Globus pallidus (tissue), 1 donor: ENCODE measurements at places on chromosomes 5 and 9.

GRCh38 chr5:177249761-177250537 lies 53.6 kb downstream of the RAB24 start:
- DNase-seq = no peak

GRCh38 chr9:37925786-37926736 lies 22.1 kb upstream of the SLC25A51 start:
- no peak for DNase-seq

- peak; percentile 48 for DNase-seq
Measured at GRCh38 chr9:99822109-99822805, 572 bp downstream of the NR4A3 start.

- DNase-seq = no peak
Measured at GRCh38 chr9:5452286-5452609, 1.9 kb downstream of the CD274 start.

DNA sequence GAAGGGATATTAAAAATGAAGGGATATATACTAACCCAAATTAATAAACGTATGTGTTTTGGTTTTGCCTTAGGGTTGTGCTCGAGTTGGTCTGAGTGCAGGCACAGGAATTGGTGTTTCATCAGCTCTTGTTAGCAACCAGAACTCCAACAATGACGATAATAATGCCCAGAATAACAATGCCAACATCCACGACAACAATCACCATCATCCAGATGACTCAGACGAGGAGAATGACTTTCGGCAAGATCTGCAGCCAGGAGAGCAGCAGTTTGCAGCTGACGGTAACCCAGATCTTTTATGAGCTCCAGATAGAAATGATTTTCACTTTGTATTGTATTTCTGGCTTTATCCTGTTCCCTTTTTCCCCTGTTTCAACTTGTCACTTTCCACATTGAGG lies 33.2 kb downstream of the FBXO38 start:
- DNase-seq = no peak

DNA sequence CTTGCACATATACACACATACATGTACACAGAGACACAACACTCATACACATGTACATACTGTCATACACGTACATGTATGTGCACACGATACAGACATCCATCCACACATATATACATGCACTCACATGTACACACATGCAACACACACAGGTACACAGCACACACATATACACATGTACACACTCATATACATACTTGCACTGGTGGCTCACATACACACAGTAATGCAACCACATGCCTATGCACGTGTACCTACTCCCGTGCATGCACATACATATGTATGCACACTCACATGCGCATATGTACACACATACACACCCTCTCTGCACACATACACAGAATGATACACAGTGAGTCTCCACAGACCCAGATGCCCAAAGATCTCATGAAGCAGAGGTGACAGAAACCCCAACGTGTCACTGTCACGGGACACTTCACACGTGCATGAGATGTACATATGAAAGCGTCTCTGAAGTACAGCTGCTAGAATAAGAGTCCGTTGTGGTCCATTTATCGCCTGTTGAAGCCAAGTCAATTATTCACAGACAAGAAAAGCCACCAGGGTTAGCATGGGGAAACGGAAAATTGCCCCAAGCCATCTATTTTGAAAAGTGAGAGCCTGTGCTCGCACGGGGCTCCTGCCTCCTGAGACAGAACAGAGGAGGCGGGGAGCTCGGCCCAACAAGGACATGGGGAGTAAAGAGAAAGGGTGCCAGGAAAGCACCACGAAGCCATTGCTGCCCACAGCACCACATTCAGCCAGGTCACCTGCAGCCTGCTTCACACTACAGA lies 24.9 kb downstream of the LPCAT1 start:
- no peak for DNase-seq

DNA sequence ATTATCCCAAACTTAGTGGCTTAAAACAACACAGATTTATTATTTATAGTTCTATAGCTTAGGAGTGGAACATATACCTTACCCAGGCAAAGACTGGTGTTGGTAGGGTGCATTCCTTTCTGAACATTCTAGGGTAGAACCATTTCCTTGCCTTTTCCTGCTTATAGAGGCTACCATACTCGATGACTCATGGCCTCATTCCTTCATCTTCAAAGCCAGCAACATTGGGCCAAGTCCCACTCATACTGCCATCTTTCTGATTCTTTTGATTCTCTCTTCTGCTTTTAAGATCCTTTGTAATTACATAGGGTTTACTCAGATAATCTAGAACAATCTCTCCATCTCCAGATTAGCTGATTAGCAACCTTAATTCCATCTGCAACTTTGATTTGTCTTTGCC lies 452.7 kb upstream of the KLF4 start:
- DNase-seq = no peak

DNA sequence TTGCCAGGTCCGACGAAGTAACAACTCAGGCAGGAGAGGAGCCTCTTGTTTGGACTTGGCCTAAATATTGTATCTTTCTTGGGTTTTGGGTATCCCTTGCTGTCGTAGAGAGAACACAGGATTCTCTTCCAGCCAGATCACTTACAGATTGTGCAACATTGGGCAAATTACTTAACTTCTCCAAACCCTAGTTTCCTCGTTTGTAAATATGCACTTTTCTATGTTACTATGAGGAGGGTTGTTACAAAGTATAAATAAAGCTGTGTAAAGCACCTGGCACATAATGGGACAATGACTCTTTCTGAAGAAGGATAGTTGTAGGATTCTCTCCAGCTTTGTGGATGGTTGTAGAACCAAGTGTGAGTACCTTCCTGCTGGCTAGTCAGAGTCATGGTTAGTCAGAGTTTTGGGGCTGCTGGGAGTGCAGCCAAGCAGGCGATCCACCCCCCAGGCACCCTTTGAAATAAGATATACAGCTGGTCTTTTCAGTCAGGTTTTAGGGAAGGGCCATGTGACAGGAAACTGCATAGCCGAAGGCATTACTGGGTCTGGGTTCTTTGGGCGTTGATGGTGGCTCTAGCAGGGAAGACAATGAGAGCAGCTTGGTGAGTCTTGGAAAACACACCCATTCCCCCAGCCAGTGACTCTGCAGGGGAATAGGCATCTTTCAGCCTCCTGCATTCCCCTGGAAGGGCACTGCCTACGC lies 49.9 kb upstream of the GDNF start:
- no peak for DNase-seq

DNA sequence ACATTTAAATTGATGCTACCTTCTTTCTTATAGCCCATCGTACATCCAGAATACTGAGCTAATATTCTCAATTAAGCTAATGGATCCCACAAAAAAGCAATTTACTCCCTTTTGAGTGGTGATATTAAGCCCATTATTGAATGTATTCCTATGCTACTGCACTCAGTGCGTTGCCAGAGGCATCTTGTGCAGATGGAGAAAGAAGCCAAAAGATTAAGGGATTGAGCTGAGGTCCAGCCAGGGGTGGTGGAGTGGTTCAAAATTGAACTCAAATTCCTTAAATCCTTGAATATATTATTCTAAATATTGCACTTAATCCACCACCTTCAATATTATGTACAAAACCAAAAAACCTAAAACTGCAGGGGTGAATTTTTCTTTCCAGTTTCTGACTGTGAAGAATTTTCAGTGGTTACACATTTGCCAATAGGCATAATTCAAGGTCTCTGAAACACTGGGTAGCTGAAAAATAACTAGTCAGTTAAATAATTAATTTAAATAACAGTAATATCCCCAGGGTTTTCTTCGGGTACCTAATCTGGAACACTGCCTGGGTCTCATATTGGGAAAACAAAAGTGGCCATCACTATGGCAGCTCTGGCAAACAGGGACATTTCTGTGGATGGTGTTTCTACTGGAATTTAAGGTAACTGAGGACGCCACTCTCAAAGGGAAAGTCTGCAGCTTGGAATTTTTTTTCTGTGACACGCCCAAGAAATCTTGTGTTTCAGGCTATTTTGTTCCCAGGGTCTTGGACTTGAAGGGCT lies 6.2 kb upstream of the LIFR start:
- DNase-seq = no peak

DNA sequence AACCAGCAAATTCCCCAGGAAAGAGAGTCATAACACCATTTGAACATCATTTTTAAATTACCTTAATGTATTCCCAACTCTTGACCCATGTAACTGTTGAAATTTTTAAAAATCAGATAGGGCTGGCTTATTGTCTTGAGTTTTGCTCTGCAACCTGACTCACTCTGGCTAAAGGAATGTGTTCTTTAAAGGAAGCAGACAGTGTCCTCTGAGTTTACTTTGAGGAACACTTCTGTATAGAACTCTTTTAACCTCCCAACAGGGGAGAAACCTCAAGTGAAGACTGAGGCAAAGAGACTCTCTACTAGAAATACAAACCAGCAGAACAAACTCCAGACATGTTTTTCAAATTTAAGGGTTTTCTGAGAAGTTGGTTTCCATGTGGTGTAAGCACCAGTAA lies 248.9 kb downstream of the CWC27 start:
- DNase-seq = no peak

- DNase-seq = peak; percentile 29
Measured at GRCh38 chr5:39190311-39191102, 28.9 kb downstream of the FYB1 start.

DNA sequence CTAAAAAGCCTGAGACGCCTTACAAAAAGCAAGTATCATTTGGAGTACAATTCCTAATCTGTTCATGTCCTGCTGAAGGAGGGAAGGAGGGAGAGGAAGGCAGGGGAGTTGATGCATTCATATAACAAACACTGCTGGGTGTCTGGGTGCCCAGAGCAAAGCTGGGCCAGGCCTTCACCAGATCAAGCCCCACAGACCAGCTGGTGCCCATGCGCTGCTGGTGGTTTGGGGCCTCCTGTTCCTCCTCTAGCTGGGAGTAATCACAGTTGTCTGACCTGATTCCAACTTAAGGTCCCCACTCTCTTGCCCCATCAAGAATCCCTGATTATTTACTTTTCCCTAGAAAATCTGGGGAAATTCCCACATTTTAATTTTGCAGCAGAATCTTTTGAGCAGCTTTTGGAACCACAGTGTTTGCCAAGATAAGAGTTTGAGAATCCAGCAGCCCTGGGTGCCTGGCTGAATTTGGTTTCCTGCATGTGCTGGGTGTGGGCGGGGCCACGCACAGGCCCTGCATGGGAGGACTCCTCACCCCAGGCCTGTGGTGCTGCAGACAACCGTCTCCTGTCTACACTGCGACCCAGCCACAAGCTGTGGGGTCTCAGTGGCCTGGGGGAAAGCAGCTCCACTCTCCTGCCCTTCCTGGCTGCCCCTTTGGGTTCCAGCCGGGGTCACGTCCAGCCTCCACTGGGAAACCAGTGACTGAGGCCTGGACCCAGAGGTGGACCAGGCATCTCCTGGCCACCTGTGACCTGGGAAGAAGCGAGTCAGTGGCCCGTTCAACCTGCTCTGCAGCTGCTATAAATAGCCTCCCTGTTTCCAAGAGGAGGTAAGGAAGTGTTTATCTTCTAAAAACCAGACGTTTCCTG lies 47.5 kb downstream of the NEURL1B start:
- no peak for DNase-seq

DNA sequence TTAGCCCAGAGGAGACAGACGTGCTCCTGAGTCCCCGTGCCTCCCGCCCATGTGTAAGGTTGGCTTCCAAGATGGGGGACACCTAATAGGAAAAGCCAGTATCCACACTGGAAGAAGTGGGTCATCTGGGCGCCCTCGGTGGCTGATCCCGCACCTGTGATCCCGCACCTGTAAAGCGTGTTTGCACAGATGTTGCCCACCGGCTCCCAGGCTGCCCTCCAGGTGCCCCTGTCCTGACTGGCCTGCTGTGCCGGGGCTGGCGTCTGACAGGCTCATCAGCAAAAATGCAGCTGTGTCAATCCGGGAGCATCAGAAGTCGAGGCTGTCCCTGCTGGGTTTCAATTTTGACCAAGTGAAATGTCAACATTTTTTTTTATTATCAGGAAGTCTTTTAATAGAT lies 88.5 kb downstream of the IRX1 start:
- DNase-seq = no peak

GRCh38 chr5:55715519-55716078 lies 3.5 kb upstream of the SLC38A9 start:
- no peak for DNase-seq

GRCh38 chr9:37624073-37624472 lies 26.7 kb upstream of the FRMPD1 start:
- DNase-seq = no peak

GRCh38 chr5:6427694-6428093 lies 21.0 kb upstream of the UBE2QL1 start:
- DNase-seq = no peak

DNA sequence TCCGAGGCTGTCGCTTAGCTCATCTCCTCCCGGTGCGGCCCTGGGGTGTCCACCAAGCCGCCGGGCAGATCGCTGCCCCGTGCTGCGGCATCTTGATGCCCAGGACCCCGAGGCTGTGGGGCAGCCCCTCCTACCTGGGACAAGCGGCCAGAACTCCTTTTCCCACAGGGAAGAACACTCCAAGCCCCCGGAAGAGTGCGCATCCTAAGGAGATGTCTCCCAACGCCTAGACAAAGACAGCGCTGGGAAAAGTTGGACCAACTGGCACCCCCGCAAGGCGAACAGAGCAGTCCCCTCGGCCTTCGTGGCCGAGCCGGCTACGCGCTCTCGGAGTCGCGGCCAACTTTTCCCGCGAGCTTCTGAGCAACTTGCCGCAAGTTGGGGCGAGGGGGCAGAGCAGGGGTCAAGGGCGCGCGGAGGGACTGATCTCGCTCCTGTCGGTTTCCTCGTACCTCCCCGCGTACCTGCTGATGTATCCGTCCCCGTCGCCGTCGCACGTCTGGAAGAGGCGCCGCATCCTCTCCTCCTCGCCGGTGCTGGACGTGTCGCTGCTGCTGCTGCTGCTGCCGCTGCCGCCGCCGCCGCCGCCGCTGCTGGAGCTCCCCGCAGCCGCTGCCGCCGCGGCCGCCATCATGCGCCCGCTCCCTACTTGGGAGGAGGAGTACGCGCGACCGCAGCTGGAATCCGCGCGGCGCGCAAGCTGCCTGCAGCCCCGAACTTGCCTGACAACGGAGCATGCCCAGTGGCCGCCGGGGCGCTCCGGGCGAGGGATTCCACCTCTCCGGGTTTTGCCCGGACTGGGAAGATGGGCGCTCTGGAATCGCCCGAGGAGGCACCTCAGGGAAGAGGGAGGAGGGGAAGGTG lies at the start of gene MCC:
MCC (minus strand) TSS at position 673 of the 864 bp plus-strand sequence.
- DNase-seq = peak; percentile 22

DNA sequence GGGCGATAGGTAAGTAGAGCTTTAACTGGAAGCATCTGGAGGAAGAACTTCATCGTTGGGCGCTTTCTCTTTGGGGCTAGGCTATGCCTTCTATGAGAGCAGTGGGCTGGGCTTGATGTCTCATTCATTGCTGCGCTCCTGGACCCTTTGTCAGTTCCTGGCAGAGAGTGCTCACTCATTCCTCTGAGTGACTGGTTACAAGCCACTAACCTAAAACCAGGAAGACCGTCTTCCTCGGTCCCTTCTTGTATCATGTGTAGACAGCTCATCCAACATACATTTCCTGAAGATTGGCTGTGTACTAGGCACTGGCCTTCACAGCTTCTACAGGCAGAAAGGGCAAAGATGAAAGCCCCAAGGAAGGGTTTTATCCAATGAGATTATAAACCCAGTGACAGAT lies 6.4 kb downstream of the SWI5 start:
- DNase-seq = no peak

GRCh38 chr9:86672301-86672700 lies 275.0 kb downstream of the GAS1 start:
- DNase-seq = no peak
